ENCODE measurements at places on chromosomes 11 and 22.

- H3K36me3 ChIP-seq, result no peaks in the 10 kb centered on the region
- no peak for DNase-seq
- H3K4me1 ChIP-seq, result no peaks in the 10 kb centered on the region
- H3K4me3 ChIP-seq, result no peak overlapping the region
These were observed 87.1 kb upstream of the TMEM45B start for GRCh38 chr11:129728581-129728980.

- H3K27me3 ChIP-seq, result peaks cover 17% of the 10 kb centered on the region
- no peaks in the 10 kb centered on the region for H3K36me3 ChIP-seq
- DNase-seq, result no peak
- no peak overlapping the region for H3K4me3 ChIP-seq
- no peak overlapping the region for H3K27ac ChIP-seq
- no peaks in the 10 kb centered on the region for H3K4me1 ChIP-seq
These were observed 17.4 kb upstream of the SLC1A2 start for GRCh38 chr11:35436581-35437250.

- no peaks in the 10 kb centered on the region for H3K36me3 ChIP-seq
- H3K27ac ChIP-seq, result no peak overlapping the region
- H3K4me3 ChIP-seq, result no peak overlapping the region
- no peaks in the 10 kb centered on the region for H3K4me1 ChIP-seq
- H3K27me3 ChIP-seq, result no peaks in the 10 kb centered on the region
These were observed 90.4 kb downstream of the ARHGAP20 start for GRCh38 chr11:110621826-110622225.

- no peak overlapping the region for H3K4me3 ChIP-seq
- no peak for DNase-seq
- H3K36me3 ChIP-seq, result no peaks in the 10 kb centered on the region
- no peaks in the 10 kb centered on the region for H3K27me3 ChIP-seq
- H3K4me1 ChIP-seq, result no peaks in the 10 kb centered on the region
These were observed 86.4 kb downstream of the GDPD4 start for GRCh38 chr11:77215106-77215505.

DNA sequence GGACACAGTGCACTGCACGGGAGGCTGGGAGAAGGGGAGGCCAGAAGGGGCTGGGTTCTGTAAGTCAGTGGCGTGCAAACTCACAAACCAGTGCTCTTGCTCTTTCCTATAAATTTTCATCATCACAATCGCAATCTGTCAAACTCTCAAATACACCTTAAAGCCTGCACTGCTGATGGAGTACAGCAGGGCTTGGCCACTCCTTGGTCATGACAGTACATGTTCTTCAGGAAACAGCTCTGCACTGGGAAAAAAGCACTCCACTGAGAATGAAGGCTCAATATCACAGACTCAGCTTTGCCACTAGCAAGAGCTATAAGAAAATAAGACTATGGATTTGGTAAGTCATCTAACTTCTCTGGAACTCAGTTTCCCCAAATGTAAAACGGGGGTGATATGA, 111.0 kb downstream of the RBFOX2 start:
- H3K27ac ChIP-seq, result no peak overlapping the region
- H3K4me3 ChIP-seq, result no peak overlapping the region
- peaks cover 9% of the 10 kb centered on the region for H3K4me1 ChIP-seq
- no peak for DNase-seq

GRCh38 chr11:73944085-73944484, 6.7 kb upstream of the DNAJB13 start:
- H3K4me3 ChIP-seq, result no peak overlapping the region
- no peaks in the 10 kb centered on the region for H3K27me3 ChIP-seq
- H3K36me3 ChIP-seq, result no peaks in the 10 kb centered on the region

GRCh38 chr11:45578316-45578715, 87.1 kb downstream of the CHST1 start:
- H3K4me1 ChIP-seq, result no peaks in the 10 kb centered on the region
- peaks cover 7% of the 10 kb centered on the region for H3K27me3 ChIP-seq
- no peak overlapping the region for H3K4me3 ChIP-seq
- no peak for DNase-seq
- no peaks in the 10 kb centered on the region for H3K36me3 ChIP-seq
- H3K27ac ChIP-seq, result no peak overlapping the region

DNA sequence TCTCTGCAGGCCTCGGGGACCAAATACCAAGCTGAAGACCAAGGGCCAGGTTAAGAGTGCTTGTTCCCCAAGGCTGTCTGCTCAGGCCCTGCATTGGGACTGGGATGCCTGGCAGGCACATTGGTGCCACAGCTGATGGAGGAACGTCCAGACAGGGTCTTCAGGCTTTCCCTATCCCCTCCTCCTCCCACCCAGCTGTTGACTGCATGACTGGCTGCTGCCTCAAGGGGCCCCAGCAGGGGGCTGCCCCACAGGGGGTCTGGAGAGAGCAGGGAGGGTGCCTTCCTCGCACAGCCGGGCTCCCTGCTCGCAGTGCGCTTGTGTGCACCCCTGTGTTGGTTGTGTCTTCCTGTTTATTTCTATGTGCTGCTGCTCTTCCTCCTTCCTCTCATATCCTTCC, 9.9 kb downstream of the RCOR2 start:
- no peaks in the 10 kb centered on the region for H3K27me3 ChIP-seq
- no peak overlapping the region for H3K4me3 ChIP-seq
- peaks cover 68% of the 10 kb centered on the region for H3K36me3 ChIP-seq
- no peak overlapping the region for H3K27ac ChIP-seq
- no peak for DNase-seq

- DNase-seq, result no peak
- H3K27ac ChIP-seq, result no peak overlapping the region
- H3K4me3 ChIP-seq, result no peak overlapping the region
- H3K4me1 ChIP-seq, result no peaks in the 10 kb centered on the region
These were observed 548.7 kb upstream of the CADM1 start for GRCh38 chr11:116052603-116053547.

DNA sequence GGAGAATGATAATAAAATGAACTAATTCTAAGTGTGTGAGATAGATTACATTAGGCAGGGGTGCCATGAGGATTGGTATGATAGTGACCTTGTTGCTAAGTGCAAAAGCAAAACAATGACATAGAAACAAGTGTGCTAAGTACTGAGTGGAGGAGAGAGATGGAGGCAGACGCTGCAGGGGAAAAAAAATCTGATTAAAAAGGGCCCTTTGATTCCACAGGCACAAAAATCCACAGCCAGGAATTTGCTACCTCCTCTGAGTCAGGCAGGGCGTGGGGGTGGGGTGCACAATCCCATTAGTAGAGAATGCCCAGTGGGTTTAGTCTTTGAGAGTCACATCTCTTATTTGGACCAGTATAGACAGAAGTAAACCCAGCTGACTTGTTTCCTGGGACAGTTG, at the start of gene CNTF:
CNTF (plus strand) TSS at position 322 of the 400 bp plus-strand sequence. CDS start 88 bp downstream, outside the sequence.
- DNase-seq, result no peak
- no peaks in the 10 kb centered on the region for H3K4me1 ChIP-seq
- peaks cover 93% of the 10 kb centered on the region for H3K36me3 ChIP-seq
- H3K27ac ChIP-seq, result no peak within 1 kb of the TSS
- no peaks in the 10 kb centered on the region for H3K27me3 ChIP-seq

- no peak overlapping the region for H3K27ac ChIP-seq
- no peak overlapping the region for H3K4me3 ChIP-seq
- no peaks in the 10 kb centered on the region for H3K27me3 ChIP-seq
- H3K36me3 ChIP-seq, result no peaks in the 10 kb centered on the region
- no peak for DNase-seq
- H3K4me1 ChIP-seq, result no peaks in the 10 kb centered on the region
These were observed 16.7 kb upstream of the MYEOV start for GRCh38 chr11:69277074-69277809.

GRCh38 chr11:78667461-78667860, 92.8 kb upstream of the NARS2 start:
- H3K4me3 ChIP-seq, result no peak overlapping the region
- no peak for DNase-seq
- no peak overlapping the region for H3K27ac ChIP-seq
- H3K36me3 ChIP-seq, result no peaks in the 10 kb centered on the region
- peaks cover 9% of the 10 kb centered on the region for H3K27me3 ChIP-seq
- H3K4me1 ChIP-seq, result no peaks in the 10 kb centered on the region

DNA sequence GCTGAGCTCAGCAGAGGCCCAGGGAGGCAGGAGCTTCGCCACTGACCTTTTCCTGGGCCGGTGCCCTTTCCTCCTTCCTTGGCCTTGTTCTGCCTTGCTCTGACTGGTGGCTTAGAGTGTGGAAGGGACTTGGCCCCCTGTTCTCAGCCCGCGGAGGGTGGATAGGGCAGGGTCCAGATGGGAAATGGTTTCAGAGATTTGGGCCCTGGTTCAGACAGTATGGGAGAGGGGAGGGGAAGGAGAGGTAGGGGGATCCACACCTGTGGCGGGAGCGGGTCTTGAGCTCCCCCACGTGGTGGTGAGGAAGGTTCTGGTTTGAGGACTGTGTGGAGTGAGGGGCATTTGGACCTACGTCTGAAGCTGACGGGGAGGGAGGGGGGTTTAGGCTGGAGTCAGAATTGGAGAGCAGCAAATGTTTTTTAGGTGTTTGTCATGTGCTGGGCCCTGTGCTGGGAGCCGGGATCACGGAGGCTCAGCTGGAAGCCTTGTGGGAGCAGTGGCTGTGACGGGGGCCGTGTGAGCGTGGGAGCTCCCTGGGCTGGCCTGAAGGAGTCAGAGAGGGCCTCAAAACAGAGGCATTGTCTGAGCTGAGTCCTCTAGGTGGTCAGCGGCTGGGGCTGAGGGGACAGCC, 27.2 kb downstream of the SHANK3 start:
- H3K27ac ChIP-seq, result no peak overlapping the region
- no peaks in the 10 kb centered on the region for H3K36me3 ChIP-seq
- H3K27me3 ChIP-seq, result no peaks in the 10 kb centered on the region
- H3K4me3 ChIP-seq, result no peak overlapping the region
- no peak for DNase-seq

- no peaks in the 10 kb centered on the region for H3K36me3 ChIP-seq
- H3K4me3 ChIP-seq, result no peak overlapping the region
- H3K4me1 ChIP-seq, result no peaks in the 10 kb centered on the region
These were observed 46.8 kb downstream of the ARHGAP32 start for GRCh38 chr11:129145276-129145675.

- DNase-seq, result no peak
- H3K4me3 ChIP-seq, result no peak overlapping the region
- H3K27me3 ChIP-seq, result peaks cover 8% of the 10 kb centered on the region
- peaks cover 9% of the 10 kb centered on the region for H3K4me1 ChIP-seq
- H3K27ac ChIP-seq, result no peak overlapping the region
These were observed 32.2 kb upstream of the LYVE1 start for GRCh38 chr11:10600570-10601248.

- peak overlapping the region; percentile 9 for H3K27ac ChIP-seq
- H3K4me3 ChIP-seq, result no peak overlapping the region
- DNase-seq, result peak; percentile 4
- H3K4me1 ChIP-seq, result peaks cover 42% of the 10 kb centered on the region
- no peaks in the 10 kb centered on the region for H3K36me3 ChIP-seq
These were observed 61.3 kb downstream of the IGLL5 start for GRCh38 chr22:22948651-22949571.

- no peaks in the 10 kb centered on the region for H3K36me3 ChIP-seq
- H3K4me1 ChIP-seq, result no peaks in the 10 kb centered on the region
These were observed 10.2 kb downstream of the RAPSN start for GRCh38 chr11:47438721-47439120.

DNA sequence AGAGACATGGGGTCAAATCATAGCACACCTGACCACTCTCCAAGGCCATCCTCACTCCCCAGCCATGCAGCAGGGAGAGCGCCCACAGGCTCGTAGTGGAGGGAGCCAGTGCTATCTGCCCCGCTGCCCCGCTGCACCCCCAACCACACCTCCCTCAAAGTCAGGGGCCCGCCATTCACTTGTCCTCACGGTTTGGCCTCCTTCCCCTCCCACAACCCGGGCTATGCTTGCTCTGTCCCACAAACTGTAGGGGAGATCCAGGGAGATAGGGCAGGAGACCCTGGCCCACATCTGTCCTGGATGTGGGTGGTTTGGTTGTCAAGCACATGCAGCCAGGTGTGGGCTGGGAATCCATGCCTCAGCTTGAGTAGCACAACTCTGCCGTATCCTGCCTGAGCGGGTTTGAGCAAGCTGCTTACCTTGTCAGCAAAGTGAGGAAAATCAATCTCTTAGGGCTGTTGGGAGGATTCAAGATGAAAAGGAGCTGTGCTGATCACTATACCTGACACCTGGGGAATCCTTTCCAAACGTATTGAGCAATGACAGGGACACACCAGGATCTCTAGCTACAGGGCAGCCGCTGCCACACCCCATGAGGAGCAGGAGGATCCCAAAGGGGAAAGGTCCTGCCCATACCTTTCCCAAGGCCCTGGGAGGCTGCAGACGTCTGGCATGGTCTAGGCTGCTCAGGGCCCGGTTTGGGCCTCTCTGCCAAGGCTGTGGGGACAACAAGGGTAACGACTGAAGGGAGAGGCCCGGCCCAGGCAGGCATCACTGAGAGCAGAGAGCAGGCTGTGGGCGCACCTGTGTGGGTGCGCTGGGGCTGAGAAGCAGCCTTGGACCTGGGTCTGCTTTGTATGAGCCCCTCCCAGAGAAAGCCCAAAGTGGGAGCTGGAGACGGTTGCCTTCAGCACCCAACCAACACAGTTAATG, 23.3 kb downstream of the KCNJ5 start:
- H3K27me3 ChIP-seq, result peaks cover 11% of the 10 kb centered on the region

GRCh38 chr11:199782-200181, 6.9 kb downstream of the SCGB1C1 start:
- peak; percentile 4 for DNase-seq
- peaks cover 11% of the 10 kb centered on the region for H3K36me3 ChIP-seq
- H3K4me1 ChIP-seq, result no peaks in the 10 kb centered on the region
- no peaks in the 10 kb centered on the region for H3K27me3 ChIP-seq
- no peak overlapping the region for H3K4me3 ChIP-seq

DNA sequence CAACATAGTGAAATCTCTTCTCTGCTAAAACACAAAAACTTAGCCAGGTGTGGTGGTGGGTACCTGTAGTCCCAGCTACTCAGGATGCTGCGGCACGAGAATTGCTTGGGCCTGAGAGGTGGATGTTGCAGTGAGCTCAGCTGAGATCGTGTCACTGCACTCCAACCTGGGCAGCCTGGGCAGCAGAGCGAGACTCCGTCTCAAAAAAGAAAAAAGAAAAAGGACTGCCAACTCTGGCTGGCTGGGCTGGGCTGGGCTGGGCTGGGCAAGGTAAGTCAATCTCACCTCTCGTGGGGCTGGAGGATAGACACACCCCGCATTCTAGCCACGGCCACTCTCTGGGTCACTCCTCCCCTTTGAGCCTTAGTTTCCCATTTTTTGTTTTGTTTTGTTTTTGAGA, 26.9 kb downstream of the TEF start:
- H3K36me3 ChIP-seq, result no peaks in the 10 kb centered on the region
- no peaks in the 10 kb centered on the region for H3K27me3 ChIP-seq
- peaks cover 15% of the 10 kb centered on the region for H3K4me1 ChIP-seq
- H3K27ac ChIP-seq, result no peak overlapping the region
- no peak overlapping the region for H3K4me3 ChIP-seq
- no peak for DNase-seq

All from DND-41 (cell line).